ENCODE measurements at places on chromosomes 5 and 9.

GRCh38 chr9:19441730-19442129 lies 32.9 kb downstream of the ACER2 start:
- DNase-seq, result no peak

DNA sequence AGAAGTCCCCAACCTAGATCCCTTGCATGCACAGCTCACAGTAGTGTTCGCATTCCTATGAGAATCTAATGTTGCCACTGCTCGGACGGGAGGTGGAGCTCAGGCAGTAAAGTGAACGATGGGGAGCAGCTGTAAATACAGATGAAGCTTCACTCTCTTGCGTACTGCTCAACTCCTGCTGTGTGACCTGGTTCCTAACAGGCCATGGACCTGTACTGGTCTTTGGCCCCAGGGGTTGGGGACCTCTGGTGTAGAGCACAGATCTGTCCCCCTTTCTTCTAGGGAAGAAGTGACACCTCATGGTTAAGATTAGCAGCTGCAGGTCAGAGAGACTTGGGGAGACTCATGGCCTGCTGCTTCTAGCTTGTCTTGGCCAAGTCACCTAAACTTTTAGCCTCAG lies 7.1 kb downstream of the ARHGEF28 start:
- no peak for DNase-seq

DNA sequence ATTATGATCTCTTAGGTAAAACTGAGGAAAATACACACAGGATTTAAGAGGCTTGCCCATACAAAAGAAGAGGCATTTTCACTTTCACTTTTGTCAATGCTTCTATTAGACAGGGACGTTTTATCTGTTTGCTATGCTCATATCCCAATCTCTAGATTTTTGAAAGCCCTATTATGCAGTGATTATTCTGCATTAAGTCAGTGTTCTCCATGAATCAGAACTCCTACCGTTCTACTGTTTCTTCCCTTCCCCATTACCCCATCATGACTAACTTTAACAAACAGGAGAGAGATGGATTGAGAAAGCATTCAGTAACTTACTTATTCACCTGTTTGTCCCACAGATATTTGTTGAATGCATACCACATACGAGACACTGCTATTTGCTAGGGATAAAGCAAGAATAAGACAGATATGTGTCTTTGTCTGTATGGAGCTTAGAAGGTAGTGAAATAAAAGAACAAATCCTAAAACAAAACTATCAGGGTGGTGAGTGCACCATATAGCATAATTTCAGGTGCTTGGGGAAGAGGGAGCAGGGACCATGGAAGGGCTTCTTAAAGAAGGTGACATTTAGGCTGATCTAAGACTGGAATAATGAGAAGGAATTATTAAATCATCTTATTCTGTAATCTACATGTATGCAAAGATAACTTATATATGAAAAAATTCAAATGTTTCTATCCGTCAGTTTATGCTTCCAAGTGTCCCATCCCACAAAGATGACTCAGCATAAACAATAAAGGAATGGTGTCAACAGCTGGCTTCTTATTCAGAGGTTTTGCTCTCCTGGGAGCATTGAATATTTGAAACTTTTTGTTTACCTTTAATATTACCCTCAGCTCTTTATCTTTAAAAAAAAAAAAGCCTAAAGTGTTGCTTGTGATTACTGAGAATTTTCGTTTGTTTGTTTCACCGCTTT lies 328.1 kb downstream of the HINT1 start:
- DNase-seq, result no peak

- DNase-seq, result no peak
These were observed 133.6 kb upstream of the HMHB1 start for GRCh38 chr5:143678148-143678905.

- DNase-seq, result peak; percentile 56
These were observed 90.2 kb downstream of the HACD4 start for GRCh38 chr9:20941174-20941690.

DNA sequence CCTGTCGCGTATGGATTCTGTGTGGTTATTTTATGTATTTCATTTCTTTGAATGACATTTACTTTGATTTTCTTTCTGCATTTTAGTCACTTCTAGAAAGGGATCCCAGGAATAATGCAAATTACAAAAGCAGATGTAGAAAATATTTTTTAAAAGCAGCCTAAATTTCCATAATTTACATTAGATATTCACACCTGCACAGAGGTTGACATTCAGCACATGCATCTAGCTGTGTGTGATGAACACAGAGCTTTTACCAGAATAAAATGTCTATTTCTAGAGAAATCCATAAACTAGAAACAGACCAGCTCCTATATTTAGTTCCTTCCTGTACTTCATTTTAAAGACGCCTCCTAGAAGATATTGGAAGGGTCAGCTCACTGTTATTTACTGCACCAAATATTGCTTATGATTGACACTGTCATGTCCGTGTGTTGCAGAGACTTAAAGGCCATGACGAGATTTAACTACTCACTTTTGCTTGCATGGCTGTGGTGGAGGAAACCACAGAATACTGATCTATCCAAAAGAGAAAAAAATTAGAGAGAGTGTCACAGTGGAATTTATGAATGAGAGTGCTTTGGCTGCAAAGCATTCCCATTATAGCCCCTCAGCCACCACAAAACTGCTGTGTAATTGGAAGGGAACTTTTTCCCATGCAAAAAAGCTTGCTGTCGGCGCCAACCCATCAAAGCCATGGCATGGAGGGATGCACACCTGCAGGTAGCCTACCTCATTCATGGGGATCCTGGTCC lies 58.1 kb downstream of the EBF1 start:
- no peak for DNase-seq

DNA sequence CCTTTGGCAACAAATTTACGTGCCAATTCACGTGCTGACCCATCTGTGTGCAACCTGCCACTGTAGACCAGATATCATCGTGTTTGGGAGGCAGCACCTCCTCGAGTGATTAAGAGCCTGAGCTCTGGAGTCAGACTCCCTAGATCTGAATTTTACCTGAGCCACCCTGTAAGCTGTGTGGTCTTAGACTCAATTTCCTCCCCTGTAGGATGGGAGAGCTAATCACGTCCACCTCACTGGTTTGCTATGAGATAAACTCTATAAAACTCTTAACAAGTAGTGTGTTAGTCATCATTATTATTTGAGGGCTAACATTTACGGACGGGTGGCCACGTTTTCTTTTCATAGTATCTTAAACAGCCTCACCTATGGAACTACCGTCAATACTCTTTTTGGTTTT lies 220.0 kb upstream of the ADAMTSL1 start:
- DNase-seq, result no peak

- peak; percentile 5 for DNase-seq
These were observed 101.2 kb downstream of the TRIM36 start for GRCh38 chr5:115068239-115069086.

DNA sequence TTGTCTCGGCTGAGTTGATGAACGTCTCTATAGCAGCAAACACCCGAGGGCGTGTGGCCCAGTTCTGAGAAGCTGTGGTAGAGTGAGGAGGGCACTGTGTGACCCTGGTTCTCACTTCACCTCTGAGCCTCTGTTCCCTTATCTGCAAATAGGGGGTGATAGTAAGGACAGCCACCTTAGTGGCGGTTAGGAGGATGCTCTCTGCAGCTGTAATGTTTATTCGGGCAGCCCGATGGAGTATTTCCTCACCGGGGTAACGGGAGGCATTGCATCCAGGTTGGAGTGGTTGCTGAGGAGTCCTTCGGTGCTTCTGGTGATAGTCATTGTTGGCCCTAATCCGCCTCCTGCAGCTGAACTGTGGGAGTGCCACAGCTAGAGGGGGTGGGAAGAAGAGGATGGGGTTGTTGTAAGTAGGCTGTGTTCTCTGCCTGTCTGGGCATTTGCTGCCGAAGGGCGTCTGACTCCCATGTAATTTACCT lies 13.9 kb downstream of the PRRC2B start:
- DNase-seq, result peak; percentile 34

DNA sequence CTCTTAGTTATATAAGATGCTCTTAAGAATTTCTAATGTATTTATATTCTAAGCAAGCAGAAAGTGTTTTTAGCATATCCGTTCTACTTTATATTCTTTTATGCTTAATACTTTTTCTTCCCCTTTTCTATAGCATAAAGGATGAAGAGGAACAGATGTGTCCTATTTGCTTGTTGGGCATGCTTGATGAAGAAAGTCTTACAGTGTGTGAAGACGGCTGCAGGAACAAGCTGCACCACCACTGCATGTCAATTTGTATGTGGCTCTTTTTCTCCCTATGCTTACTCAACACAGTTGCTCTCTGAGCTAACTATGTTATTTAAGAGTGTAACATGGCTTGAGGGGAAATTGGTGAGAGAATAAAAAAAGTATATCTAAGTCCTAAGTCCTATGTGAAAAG lies 37.6 kb upstream of the SETD9 start:
- DNase-seq, result no peak

GRCh38 chr5:53130266-53130665 lies 20.7 kb upstream of the MOCS2 start:
- no peak for DNase-seq

DNA sequence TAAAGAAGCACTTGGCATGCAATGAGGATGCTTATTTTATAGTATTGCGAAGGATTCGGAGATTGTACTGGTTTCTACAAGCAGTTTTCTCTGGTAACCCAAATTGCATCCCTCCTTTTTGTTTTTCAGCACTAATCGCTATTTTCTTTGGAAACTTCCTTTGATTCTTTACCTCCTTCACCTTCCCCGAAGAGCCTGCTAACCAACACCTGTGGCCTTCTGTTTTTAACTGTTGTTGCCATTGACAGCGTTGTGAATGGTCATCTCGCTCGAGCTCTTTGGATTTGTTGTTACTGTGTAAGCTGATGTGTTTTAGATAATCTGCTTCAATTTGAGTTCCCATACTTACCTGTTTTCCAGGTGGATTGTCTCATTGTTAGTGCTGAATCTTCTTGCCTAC lies 1.1 kb downstream of the CNOT6 start:
- no peak for DNase-seq

GRCh38 chr5:132363431-132364112 lies 5.9 kb upstream of the SLC22A5 start:
- no peak for DNase-seq

DNA sequence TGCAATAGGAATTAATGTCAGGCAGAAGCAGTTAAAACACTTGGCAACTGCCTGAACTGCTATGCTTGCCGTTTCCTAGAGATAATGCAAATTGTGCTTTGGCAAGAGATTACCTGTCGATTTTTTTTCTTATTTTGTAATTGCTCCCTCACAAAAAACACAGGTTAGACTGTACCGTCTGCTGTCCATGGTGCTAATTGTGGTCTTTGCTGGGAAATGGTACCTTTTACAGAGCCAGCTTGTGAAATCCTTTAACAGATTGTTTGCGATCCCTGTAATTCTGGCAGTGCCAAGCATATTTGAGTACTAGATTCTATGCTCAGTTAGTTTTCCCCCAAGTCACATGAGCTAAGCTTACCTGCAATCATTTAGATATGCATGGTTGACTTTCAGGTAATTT lies 2125.8 kb upstream of the WWC1 start:
- no peak for DNase-seq

DNA sequence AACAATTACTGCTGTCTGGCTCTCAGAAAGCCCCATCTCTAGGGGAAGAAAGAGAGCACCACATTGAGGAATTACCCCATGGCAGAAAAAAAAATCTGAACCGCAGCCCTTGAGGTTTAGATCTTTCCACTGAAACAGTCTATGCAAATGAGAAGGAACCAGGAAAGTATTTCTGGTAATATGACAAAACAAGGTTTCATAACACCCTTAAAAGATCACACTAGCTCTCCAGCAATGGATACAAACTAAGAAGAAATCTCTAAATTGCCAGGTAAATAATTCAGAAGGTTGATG lies 427.1 kb downstream of the PRELID2 start:
- no peak for DNase-seq

DNA sequence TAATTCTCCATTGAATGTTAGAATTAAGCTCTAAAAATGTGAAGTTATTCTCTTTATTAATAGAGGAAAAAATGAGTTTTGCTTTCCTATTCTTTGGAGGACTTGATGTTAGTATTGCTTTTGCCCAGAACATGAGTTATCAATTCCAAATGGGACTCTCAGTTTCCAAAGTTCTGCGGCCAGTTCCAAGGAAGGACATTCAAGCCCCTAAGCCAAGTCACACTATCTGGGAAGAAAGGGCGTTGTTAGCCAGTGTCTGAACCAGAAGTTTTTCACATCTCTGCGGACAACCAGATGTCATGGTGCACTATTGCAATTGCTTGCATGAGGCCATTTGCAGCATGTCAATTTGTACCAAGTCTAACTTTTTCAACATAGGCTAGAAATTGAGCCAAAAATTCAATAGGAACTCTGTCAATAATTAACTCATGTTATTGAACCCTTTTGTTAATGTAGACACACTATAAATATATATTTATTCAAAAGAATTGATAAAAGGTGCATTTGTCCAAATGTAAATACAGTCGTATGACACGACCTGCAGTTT lies 183.3 kb upstream of the PIK3R1 start:
- DNase-seq, result no peak

- peak; percentile 44 for DNase-seq
These were observed 24.7 kb upstream of the CETN3 start for GRCh38 chr5:90434116-90434714.

DNA sequence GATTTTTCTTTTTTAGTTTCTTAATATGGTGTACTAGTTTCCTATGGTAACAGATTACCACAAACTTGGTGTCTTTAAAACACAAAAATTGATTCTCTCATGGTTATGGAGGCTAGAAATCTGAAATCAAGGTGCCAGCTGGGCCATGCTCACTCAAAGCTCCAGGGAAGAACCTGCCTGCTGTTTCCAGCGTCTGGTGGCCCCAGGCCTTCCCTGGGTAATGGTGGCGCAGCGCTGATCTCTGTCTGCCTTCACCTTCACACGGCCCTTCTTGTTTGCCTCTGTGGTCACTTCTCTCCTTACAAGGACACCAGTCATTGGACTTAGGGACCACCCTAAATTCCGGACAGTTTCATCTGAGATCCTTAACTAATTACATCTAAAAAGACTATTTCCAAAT lies 70.5 kb upstream of the GFPT2 start:
- no peak for DNase-seq

DNA sequence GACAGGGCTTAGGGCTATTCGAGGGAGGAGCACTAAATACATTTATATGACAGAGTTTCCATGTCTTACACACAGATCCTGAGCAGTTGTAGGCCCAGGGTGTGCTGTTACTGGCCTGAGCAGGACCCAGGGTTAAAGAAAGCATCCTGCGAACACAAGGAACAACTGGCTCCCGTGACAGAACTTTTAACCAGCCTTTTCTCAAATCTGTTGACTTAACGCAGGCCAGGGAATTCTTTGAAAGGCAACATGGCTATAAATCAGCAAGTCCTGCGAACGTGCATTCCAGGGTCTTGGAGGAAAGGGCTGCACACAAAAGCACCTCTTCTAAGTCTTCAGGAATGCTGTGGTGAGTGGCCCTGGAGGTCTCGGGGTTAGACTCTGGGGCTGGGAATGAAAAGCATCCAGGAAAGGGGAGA lies 45.2 kb upstream of the ANKRD55 start:
- DNase-seq, result no peak

- no peak for DNase-seq
These were observed 85.7 kb downstream of the ALDH7A1 start for GRCh38 chr5:126509339-126509738.

DNA sequence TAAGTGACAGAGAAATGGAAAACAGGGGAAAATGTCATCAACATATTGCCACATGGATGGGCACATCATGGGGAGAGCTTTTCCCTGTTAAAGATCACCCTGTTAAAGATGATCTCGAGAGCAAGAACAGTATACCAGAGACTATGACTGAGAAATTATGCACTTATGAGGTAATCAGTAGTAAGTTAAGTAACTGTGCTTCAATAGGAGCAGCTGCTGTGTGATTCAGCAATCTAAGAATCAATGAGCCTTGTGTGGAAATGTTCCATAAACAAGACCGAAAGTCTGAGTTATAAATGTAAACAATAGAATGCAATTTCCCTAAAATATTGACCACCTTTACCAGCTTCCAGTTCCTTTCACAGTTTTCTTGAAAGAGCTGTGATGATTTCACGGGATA lies 582.3 kb downstream of the CAAP1 start:
- no peak for DNase-seq

Data from activated CD4-positive, alpha-beta T cell treated with anti-CD3 and anti-CD28 coated beads for 4 hours (primary cell).